ENCODE measurements at places on chromosomes 11 and 22.
A peak's percentile ranks its signal among the peaks of the same experiment; 100 is the strongest.

GRCh38 chr22:20178915-20179227, 28.0 kb upstream of the CCDC188 start:
- DNase-seq: no peak

GRCh38 chr11:68315171-68315920, 3.0 kb downstream of the LRP5 start:
- DNase-seq: no peak

DNA sequence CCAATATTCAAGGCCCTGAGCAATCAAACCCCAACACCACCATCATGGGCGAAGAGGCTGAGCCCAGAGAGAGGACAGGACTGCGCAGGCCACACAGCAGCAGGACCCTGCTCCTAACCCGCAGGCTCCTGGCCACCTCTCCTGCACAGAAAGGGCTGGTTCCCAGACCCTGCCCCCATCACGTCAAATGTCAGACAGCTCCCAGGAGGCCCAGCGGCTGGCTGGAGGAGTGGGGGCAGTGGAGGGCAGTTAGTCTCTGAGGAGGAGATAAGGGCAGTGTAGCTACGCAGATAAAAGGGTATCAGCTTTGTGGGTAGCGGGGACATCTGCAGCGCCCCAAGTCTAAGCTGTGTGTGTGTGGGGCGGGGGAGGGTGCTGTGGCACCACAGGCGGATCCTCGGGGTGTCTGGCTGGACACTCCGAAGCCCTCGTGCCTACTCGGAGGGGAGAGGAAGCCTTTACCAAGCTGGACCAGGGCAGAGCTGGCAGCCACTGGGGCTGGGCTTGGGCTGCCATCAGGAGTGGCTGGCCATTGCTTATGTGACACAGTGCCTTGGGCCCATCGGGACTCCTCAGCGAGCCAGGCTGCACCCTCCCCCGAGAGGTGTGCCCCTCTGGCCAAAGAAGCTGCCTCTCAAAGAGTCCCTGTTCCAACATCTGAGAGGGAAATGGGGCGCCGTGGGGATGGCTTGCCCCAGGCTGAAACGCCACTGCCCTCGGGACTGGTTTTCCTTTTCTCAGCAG, 21.5 kb downstream of the FADS3 start:
- no peak for DNase-seq

DNA sequence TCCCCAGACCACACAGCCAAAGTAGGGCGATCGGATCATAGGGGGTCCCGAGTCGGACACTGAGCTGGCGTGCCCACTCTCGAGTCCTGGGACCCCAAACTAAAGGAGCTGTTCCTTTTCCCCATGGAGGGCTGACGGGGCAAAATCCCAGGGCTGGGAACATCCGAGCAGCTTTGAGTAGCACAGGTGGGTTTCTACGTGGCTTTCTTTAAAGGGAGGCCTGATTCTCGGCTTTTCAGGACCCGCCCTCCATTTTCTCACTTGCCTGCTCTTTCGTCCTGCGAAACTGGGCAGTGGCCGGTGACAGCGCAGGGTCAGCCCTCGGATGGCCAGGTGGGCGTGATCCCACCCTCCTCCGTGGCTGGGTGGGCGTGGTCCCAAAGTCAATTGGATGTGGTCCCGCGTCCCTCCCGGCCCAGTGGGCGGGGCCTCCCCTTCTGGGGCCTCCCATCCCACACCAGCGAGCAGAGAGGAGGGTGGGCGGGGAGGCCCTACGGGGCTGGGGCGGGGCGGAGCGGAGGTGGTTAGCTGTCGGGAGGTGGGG, 17.5 kb upstream of the TXNRD2 start:
- DNase-seq: no peak

- DNase-seq: peak; percentile 25
These were observed 76.2 kb downstream of the ARHGAP32 start for GRCh38 chr11:129115652-129116586.

- DNase-seq: no peak
These were observed 15.7 kb upstream of the MYO18B start for GRCh38 chr22:25726241-25726640.

- DNase-seq: no peak
These were observed 1250.0 kb downstream of the BRD1 start for GRCh38 chr22:48577691-48578090.

DNA sequence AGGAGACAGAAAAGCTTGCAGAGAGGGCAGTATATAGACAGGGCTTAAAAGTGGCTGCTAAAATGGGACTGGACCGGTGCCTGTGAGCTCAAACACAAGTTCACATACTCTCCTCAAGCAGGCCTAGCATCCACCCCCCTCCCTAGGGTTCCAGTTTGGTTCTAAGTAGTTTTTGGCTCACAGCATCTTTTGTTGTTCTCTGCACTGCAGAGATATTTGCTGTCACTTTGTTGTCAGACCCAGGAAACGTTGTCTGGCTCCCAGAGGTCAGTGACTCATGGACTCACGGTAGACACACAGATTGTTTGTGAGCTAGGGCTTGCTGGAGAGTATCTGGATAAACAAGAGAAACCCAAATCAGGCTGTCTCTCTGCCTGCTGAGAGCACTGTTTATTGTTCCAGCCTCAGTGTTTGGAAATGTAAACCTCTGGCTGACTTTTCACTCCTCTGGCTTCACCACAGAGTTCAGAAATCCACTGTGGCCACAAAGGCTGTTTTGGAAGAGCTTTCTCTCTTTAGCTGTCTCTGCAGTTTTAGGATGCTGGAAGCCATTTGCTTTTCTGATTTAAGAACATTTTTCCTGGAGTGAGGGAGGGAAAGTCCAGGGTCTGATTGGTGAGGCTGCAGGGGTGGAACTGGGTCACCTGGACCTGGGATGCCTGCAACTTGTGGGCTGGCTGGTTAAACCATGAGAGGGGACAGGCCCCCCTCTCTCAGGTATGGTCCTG, 303.7 kb upstream of the PLET1 start:
- peak; percentile 11 for DNase-seq

DNA sequence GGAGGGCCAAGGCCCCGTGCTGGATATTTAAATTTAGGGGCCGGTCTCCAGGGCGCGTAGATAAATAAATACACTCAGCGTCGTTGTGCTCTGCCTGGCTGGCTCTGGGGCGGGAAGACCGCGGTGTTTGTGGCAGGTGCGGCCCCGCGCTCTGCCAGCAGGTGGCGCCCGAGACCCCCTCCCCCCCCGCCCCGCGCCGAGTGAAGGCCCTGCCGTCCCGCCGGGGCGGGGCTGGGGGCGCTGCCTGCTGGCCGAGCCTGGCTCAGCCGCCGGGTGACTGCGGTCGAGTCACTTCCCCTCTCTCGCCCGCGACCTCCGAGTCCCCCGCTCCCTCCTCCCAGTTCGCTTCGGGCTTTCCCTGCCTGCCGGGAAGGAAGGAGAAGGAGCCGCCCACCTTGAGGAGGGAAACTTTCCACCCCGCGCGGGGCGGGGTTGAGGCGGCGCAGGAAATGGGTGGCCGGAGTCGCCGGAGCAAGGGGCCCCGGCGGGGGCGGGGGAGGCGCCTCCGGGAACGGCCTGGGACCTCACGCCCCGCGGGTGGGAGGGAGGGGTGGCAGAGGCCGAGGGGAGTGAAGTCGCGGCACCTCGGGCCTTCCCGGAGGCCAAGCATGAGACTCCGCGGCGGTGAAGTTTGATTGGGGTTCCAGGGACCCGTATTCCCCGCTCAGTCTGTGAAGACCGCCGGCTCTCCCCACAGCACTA, 1.6 kb upstream of the EHBP1L1 start:
- peak; percentile 95 for DNase-seq

DNA sequence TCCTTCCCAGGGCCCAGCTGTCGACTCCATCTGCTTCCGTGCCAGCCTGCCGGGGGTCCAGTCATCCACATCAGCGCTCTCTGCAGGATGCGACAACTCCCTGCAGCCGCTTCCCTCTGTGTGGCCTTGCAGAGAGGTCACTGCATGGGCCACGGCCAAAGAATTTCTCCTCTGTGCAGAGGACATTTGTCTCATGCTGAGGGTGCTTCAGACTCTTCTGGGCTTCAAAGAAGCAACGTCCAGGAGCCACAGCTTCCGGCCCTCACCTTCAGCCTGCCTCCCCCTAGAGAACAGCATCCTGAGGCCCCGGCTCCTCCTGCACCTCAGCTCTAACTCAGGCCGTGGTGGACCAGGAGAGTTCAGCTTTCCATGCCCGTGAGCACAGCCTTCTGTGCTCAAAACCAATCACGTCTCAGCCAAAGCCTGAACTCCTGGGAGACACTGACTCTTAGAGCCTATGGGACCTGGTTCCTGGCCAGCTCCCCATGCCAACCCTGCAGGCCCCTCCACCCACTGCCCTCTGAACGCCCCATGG, 258.9 kb downstream of the BRD1 start:
- no peak for DNase-seq

DNA sequence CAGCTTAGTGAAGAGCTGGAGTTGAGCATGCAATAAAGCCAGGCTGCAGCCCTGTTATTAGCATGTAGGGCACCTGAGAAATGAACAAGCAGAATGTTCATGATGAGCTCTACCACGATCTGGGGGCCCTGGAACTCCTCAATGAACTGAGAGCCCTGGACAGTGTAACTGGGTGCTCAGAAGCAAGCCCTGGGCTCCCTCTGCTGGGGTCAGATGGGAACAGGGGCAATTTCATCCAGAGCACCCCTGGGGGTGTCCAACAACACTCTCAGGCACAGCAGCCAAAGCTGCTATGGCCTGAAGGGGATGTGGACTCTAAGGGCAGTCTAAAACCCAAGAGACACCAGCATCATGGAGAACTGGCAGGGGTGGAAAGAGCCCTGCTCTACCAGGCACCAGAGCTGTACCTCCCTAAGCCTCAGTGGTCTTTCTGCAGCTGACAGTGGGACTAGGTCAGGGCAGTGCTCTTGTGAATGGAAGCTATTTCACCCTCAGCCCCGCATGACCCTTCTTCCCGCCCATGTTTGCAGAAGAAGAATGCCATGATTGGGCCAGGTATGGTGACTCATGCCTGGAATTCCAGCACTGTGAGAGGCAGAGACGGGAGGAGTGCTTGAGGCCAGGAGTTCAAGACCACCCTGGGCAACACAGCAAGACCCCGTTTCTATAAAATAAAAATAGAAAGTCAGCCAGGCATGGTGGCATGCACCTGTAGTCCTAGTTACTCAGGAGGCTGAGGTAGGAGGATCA, 28.9 kb downstream of the THOC5 start:
- peak; percentile 27 for DNase-seq

GRCh38 chr11:92204731-92205130, 19.9 kb upstream of the FAT3 start:
- DNase-seq: no peak

- DNase-seq: no peak
These were observed 672.1 kb downstream of the TBC1D22A start for GRCh38 chr22:47434336-47435203.

GRCh38 chr11:19400296-19400695, 159.6 kb upstream of the E2F8 start:
- DNase-seq: no peak

GRCh38 chr22:43482318-43482625, 70.5 kb downstream of the MPPED1 start:
- no peak for DNase-seq

- DNase-seq: no peak
These were observed 4.8 kb downstream of the GVQW3 start for GRCh38 chr11:76385903-76386302.

- DNase-seq: no peak
These were observed 126.7 kb downstream of the CTTN start for GRCh38 chr11:70525006-70525405.

DNA sequence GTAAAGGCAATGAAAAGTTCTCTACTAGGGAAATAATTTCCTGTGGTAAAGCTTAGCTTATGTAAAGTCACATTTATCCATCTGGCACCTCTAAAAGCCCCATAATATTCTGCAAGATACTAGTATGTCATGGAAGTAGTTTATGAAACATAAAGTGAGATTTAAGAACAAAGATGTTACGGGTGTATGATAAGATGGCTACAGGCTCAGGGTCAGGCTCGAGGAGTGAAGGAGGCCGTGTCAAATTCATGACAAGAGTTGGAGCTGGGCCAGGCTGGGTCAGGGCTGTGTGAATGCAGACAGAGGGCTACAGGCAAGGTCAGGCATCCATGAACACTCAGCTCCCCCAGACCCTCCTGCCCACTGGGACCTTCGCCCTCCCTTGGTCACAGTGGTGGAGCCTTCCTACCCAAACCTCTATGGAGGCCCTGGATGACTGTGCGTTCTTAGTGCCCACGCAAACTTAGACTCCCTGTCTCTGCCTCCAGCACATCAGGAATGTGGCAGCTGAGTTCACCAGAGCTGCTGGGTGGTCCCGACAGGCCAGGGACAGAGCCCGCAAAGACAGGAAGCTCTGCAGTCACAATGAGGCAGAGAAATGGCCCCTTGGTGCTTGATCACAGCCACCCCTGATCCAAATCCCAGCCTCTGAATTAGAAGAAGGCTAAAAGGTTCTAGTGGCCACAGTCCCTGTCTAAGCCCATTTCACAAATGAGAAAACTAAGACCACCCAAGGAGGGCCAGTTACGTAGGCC, 14.8 kb downstream of the IGLL5 start:
- DNase-seq: no peak

- no peak for DNase-seq
These were observed 4.9 kb upstream of the OR52W1 start for GRCh38 chr11:6194065-6194581.

GRCh38 chr11:93986716-93987115, 34.4 kb upstream of the HEPHL1 start:
- DNase-seq: no peak

GRCh38 chr11:128949791-128950454, 7.3 kb upstream of the TP53AIP1 start:
- no peak for DNase-seq

DNA sequence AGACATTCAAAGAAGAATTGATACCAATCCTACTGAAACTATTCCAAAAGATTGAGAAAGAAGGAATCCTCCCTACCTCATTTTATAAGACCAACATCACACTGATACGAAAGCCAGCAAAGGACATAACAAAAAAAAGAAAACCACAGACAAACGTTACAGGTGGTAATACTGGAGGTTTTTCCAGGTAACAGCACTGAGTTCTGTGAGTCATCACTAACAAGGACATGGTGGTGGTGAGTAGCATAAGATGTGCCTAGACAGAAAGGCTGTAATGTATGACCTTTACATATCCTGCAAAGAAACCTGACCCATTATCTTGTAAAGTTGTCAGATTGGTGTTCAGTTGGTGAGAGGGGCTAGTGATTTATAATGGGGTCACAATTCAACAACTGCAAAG, 15.3 kb downstream of the OR9G1 start:
- DNase-seq: no peak

- DNase-seq: no peak
These were observed 34.1 kb upstream of the OR8B8 start for GRCh38 chr11:124479561-124479960.

DNA sequence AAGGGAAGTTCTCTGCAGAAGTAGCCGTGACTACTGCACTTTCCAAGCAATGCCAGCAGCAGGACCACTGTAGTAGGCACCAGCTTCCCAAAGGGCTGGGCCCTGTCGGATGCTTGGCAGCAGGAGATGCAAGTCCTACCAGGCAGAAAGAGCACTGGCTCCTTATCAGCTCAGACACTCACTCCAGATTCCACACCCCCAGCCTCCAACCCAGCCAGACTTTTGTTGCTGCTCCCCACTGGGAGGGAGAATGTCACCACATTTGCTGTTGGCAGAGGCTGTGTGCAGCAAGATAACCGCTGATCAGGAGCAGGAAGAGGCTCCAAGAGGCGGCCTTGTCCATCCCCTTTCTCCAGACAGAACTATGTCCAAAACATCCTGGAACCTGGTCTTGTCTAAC, 118.7 kb downstream of the C11orf58 start:
- no peak for DNase-seq

Measured in HFFc6 (cell line).